Activated CD4-positive, alpha-beta T cell treated with anti-CD3 and anti-CD28 coated beads, Interleukin-2, amount 50 U/mL, for 1 hour (primary cell): ENCODE measurements at places on chromosomes 3 and 15.

DNA sequence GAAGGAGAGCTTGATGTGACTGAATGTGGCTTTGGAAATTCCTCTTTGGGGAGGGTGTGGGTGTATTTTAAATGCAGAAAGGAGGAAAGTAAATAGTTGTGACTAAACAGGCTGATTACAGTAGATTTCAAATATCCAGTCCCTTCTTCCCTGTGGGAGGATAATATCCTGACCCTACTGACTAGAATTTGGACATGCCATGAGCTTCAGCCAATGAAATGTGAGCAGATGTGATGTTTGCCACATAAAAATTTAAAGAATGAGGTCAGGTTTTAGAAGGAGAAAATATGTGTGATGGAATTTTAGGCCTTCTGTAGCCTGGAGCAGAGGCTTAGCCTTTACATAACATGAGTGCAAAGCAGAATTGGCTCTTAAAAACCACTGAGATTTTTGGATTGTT is 1218.9 kb downstream of the ROBO2 start:
- DNase-seq, result no peak

DNA sequence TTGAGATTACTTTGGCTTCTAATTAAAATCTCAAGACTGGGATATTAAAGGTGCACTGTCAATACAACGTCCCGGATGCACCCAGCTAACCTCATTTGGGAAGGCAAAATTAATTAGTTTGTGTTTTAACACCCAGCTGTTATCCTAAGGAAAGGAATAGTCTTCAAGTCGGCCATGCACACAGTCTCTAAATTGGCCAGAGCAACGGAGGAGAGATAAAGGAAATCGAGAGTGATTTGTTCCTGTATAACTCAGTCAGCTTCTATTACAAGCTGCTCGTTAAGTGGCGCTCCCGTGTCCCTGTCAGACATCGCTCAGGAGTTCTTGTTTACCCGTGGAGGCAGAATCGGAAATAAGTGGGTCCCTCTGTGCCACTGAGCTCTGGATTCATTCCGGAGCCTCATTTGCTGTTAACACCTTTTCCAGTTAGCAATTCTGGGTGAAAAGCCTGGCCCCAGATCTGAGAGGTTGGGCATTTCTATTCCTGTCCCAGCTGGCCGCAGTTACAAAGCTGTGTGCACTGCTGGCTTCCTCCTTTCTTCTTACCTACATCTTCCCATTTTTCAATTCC is 63.9 kb downstream of the ST8SIA2 start:
- no peak for DNase-seq

DNA sequence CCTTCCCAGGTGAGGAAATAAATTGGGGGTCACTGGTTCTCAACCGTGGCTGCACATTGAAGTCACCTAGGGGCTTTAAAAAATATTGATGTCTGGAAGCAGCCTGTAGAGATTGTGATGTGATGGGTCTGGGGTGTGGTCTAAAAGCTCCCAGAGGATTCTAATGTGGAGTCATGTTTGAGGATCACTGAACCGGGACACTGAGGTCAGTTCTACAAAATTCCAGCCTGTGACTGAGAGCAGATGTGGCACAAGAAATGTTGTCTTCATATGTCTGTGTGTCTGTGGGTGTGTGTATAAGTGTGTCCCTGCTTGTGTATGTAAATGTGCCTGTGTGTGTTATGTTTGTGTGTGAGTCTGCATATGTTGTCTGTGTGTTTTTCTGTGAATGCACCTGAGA is 79.9 kb downstream of the TLE3 start:
- no peak for DNase-seq

DNA sequence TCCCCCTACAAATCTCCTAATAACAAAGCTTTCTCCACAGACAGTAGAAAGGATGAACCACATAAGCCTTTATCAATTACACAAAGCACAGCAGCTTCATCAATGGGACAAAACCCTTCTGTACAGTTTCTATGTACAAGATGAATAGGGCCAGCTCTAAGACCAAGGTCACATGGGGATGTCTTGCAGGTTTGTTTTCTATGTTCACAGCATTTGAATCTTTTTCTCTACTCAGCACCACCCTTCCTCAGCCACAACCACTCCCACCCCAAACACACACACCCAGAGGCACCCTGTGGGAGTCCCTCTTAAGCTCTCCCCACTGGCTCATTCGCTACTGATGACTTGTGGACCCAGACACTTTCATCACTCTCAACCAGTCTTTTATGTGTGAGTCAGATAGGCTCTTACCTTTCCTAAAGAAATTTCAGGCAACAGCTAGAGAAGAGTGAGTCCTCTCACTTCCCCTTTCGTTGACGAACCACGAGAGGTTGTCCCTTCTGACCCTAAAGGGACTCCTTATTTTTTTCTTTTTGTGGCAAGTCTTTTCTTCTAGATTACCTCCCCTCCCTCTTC is 57.9 kb downstream of the ARHGAP31 start:
- DNase-seq, result peak; percentile 27
